ENCODE measurements at places on chromosomes 5 and 9. TPM values are rescaled to one million over a fixed set of nuclear protein-coding genes. Genes with fewer than 3 reads are reported as not detected.
A peak's percentile ranks its signal among the peaks of the same experiment; 100 is the strongest.

DNA sequence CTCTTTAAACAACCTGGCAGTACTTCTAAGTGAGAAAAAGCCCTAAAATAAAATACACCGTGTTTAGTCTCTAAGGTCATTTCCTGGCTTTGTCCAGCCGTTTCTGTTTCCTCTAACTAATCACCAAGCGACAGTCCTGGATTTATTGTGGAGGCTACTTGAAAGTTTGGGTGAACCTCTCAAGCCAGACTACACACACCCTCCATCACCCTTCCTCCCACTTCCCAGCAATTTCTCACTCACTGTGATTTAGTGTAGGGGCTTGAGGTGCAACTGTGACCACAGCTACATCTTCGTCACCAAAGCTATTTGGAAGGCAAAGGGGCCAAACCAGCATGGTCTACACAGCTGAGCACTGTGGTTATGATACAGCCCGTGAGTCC lies 240.0 kb upstream of the SLC24A2 start:
- peaks cover 14% of the 10 kb centered on the region for H3K4me1 ChIP-seq
- no peak overlapping the region for H3K4me3 ChIP-seq
- H3K27ac ChIP-seq: no peak overlapping the region

The MYMK gene
- not detected for total RNA-seq

GRCh38 chr5:95102080-95102479 lies 182.8 kb downstream of the MCTP1 start:
- no peaks in the 10 kb centered on the region for H3K4me1 ChIP-seq
- no peak overlapping the region for H3K4me3 ChIP-seq
- DNase-seq: peak; percentile 8
- no peak overlapping the region for H3K27ac ChIP-seq

GRCh38 chr5:178784391-178784790 lies 53.9 kb upstream of the ZNF354A start:
- H3K27me3 ChIP-seq: no peaks in the 10 kb centered on the region
- H3K4me3 ChIP-seq: no peak overlapping the region
- no peak for DNase-seq
- H3K27ac ChIP-seq: no peak overlapping the region

DNA sequence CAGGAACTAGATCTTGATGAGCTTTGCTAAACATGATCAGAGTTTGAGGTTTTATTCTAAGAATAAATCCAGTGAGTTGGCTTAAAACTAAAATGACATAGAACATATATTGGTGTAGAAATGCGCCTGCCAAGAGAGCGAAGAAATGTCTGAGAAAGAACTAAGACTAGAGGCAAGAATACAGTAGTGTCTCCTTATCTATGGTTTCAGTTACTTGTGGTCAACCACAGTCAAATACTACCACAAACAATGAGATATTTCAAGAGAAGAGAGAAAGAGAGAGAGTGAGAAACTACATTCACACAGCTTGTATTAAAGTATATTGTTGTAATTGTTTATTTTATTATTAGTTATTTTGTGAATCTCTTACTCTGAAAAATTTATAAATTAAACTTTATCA lies 254.4 kb upstream of the CDH10 start:
- H3K36me3 ChIP-seq: no peaks in the 10 kb centered on the region
- H3K27ac ChIP-seq: no peak overlapping the region
- no peaks in the 10 kb centered on the region for H3K27me3 ChIP-seq
- DNase-seq: no peak

The GPRIN1 gene
- 0.67 TPM for total RNA-seq

- peak; percentile 17 for DNase-seq
- H3K4me1 ChIP-seq: peaks cover 4% of the 10 kb centered on the region
- H3K27ac ChIP-seq: no peak overlapping the region
- H3K27me3 ChIP-seq: no peaks in the 10 kb centered on the region
- no peaks in the 10 kb centered on the region for H3K36me3 ChIP-seq
These were observed 197.7 kb upstream of the CDKN2B start for GRCh38 chr9:22206833-22207232.

GRCh38 chr5:53249529-53250200 lies 140.1 kb upstream of the MOCS2 start:
- no peak overlapping the region for H3K4me3 ChIP-seq
- DNase-seq: no peak
- H3K4me1 ChIP-seq: no peaks in the 10 kb centered on the region
- H3K27ac ChIP-seq: no peak overlapping the region
- H3K36me3 ChIP-seq: no peaks in the 10 kb centered on the region
- no peaks in the 10 kb centered on the region for H3K27me3 ChIP-seq

The PCDHGC4 gene
- total RNA-seq: 10.4 TPM

The SAXO1 gene
- total RNA-seq: 0.15 TPM

GRCh38 chr5:87147441-87147840 lies 120.2 kb upstream of the RASA1 start:
- H3K27ac ChIP-seq: no peak overlapping the region
- no peaks in the 10 kb centered on the region for H3K27me3 ChIP-seq
- H3K4me3 ChIP-seq: no peak overlapping the region
- no peaks in the 10 kb centered on the region for H3K36me3 ChIP-seq

GRCh38 chr5:87114631-87115030 lies 153.1 kb upstream of the RASA1 start:
- H3K36me3 ChIP-seq: no peaks in the 10 kb centered on the region
- H3K4me3 ChIP-seq: no peak overlapping the region
- no peak overlapping the region for H3K27ac ChIP-seq
- no peaks in the 10 kb centered on the region for H3K4me1 ChIP-seq
- no peaks in the 10 kb centered on the region for H3K27me3 ChIP-seq
- no peak for DNase-seq

GRCh38 chr9:347667-348292 lies 133.1 kb downstream of the DOCK8 start:
- H3K4me3 ChIP-seq: no peak overlapping the region
- H3K36me3 ChIP-seq: no peaks in the 10 kb centered on the region
- no peaks in the 10 kb centered on the region for H3K27me3 ChIP-seq
- peaks cover 10% of the 10 kb centered on the region for H3K4me1 ChIP-seq
- DNase-seq: peak; percentile 46

DNA sequence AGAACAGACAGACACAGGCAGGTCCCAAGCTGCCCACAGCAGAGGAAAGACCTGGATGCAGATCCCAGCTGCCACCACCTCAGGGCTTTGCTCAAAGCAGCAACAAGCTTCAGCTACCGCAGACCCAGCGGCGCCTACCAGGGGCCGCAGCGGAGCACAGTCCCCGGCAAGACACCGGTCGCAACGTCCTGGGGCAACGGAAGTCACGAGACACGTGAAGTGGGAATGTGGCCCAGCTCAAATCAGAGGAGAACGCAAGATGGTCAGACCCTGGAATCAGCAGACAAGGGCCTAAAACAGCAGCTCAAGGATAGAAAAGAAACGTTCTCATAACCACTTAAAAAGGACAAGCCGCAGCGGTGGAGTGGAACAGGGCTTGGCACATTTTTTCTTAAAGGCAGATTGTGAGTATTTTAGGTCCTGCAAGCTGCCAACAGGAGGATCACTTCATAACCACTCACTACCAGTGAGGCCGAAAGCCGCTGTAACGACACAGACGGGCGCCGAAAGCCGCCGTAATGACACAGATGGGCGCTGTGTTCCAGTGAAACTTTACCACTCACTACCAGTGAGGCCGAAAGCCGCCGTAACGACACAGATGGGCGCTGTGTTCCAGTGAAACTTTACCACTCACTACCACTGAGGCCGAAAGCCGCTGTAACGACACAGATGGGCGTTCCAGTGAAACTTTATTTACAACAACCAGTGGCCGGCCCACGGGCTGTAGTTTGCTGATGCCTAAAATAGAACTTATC lies 21.7 kb downstream of the SLC9A3 start:
- H3K36me3 ChIP-seq: no peaks in the 10 kb centered on the region
- peaks cover 51% of the 10 kb centered on the region for H3K27me3 ChIP-seq
- no peak overlapping the region for H3K27ac ChIP-seq
- H3K4me3 ChIP-seq: no peak overlapping the region
- H3K4me1 ChIP-seq: no peaks in the 10 kb centered on the region
- DNase-seq: no peak

GRCh38 chr5:158857371-158857770 lies 242.3 kb downstream of the EBF1 start:
- no peaks in the 10 kb centered on the region for H3K36me3 ChIP-seq
- no peak overlapping the region for H3K27ac ChIP-seq
- no peak for DNase-seq
- H3K27me3 ChIP-seq: no peaks in the 10 kb centered on the region

- H3K36me3 ChIP-seq: no peaks in the 10 kb centered on the region
- DNase-seq: no peak
- no peak overlapping the region for H3K4me3 ChIP-seq
- no peak overlapping the region for H3K27ac ChIP-seq
- H3K27me3 ChIP-seq: no peaks in the 10 kb centered on the region
- H3K4me1 ChIP-seq: no peaks in the 10 kb centered on the region
These were observed 46.8 kb downstream of the CYLC2 start for GRCh38 chr9:103041961-103042360.

- H3K4me3 ChIP-seq: no peak overlapping the region
- H3K36me3 ChIP-seq: no peaks in the 10 kb centered on the region
- H3K27ac ChIP-seq: no peak overlapping the region
- no peaks in the 10 kb centered on the region for H3K27me3 ChIP-seq
- DNase-seq: no peak
- H3K4me1 ChIP-seq: no peaks in the 10 kb centered on the region
These were observed 143.5 kb downstream of the SPATA31D1 start for GRCh38 chr9:82132024-82132423.

DNA sequence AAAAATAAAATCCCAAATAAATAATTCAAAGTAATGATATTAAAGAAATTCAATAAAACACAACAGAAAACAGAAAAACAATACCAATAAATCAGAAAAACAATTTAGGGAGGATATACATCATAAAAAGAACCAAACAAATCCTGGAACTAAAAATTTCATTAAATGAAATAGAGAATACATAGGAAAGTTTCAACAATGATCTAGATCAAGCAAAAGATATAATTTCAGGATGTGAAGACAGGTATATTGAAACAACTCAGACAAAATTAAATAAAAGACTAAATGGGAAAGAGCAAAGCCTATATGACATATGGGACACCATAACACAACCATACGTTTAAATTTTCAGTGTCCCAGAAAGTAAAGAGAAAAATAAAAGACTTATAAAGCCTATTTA lies 85.1 kb upstream of the GHR start:
- DNase-seq: no peak
- no peaks in the 10 kb centered on the region for H3K27me3 ChIP-seq
- H3K36me3 ChIP-seq: no peaks in the 10 kb centered on the region
- H3K4me3 ChIP-seq: no peak overlapping the region
- H3K27ac ChIP-seq: no peak overlapping the region

- peaks cover 8% of the 10 kb centered on the region for H3K4me1 ChIP-seq
- H3K27me3 ChIP-seq: no peaks in the 10 kb centered on the region
- no peak overlapping the region for H3K4me3 ChIP-seq
- no peak for DNase-seq
These were observed 831.5 kb downstream of the MAT2B start for GRCh38 chr5:164336906-164337305.

GRCh38 chr5:35830587-35830986 lies 26.1 kb upstream of the IL7R start:
- H3K4me3 ChIP-seq: no peak overlapping the region
- no peaks in the 10 kb centered on the region for H3K27me3 ChIP-seq
- no peaks in the 10 kb centered on the region for H3K36me3 ChIP-seq
- H3K4me1 ChIP-seq: no peaks in the 10 kb centered on the region
- no peak overlapping the region for H3K27ac ChIP-seq
- no peak for DNase-seq

The ELOVL7 gene
- total RNA-seq: 5.5 TPM

DNA sequence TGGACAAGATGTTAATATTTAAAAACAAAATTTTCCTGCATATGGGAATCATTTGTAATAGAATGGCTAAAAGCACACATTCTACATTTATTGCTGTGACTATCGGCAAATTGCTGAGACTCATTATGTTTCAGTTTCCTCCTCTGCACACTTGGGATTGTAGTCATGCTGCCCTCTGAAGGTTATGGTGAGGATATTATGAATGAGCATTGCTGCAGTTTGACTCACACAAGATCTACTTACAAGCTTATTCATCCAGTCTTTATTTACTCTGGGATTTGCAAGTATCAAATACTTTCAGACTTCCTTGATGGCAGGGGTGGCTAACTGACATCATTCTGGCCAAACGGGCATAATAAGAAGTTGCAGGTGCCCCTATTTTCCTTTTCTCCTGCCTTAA lies 9.5 kb upstream of the NFIL3 start:
- H3K27ac ChIP-seq: no peak overlapping the region
- H3K4me3 ChIP-seq: no peak overlapping the region
- H3K27me3 ChIP-seq: peaks cover 2% of the 10 kb centered on the region
- no peaks in the 10 kb centered on the region for H3K36me3 ChIP-seq

GRCh38 chr5:172129256-172129910 lies 58.6 kb downstream of the STK10 start:
- no peaks in the 10 kb centered on the region for H3K36me3 ChIP-seq
- no peak overlapping the region for H3K4me3 ChIP-seq
- H3K27ac ChIP-seq: no peak overlapping the region
- no peaks in the 10 kb centered on the region for H3K27me3 ChIP-seq

The GPX3 gene
- 17.9 TPM for total RNA-seq

The PPP3R2 gene
- not detected for total RNA-seq

GRCh38 chr5:154197801-154198491 lies 7.4 kb downstream of the GALNT10 start:
- DNase-seq: no peak
- peaks cover 12% of the 10 kb centered on the region for H3K27me3 ChIP-seq
- H3K4me3 ChIP-seq: no peak overlapping the region

DNA sequence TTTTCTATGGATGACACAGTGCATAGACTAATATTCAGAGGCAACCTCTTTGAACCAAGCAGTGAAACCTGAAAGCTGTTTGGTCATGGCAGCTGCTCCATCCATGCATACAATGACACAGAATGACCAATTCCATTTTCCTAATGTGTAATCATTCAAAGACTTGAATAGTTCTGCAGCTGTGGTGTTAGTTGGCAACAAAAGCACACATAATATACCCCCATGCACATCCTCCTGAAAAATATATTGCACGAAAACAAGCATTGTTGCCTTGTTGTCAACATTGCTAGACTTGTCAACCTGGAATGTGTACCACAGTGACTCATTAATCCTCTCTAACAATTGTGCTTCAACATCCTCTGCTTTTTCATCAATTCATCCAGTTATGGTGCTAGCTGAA lies 71.0 kb upstream of the SEMA6A start:
- no peak for DNase-seq
- H3K4me3 ChIP-seq: no peak overlapping the region
- no peaks in the 10 kb centered on the region for H3K27me3 ChIP-seq
- no peak overlapping the region for H3K27ac ChIP-seq
- H3K4me1 ChIP-seq: no peaks in the 10 kb centered on the region
- no peaks in the 10 kb centered on the region for H3K36me3 ChIP-seq

The HAVCR2 gene
- 0.19 TPM for total RNA-seq

DNA sequence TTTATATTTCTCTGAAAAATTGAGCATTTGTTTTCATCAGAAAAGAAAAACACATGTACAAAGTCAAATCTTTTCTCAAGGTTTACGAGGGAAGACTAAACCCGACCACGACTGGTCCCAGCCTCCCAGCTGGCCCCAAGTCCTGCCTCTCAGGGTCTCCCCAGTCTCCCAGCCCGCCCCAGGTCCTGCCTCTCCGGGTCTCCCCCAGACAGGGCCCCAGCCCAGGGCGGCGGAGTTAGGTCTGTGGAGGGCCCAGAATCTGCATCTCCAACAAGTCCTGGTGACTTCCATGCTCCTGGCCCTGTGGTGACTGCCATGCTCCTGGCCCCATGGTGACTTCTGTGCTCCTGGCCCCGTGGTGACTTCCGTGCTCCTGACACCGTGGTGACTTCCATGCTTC lies 359.9 kb downstream of the IRX2 start:
- H3K4me1 ChIP-seq: no peaks in the 10 kb centered on the region
- H3K4me3 ChIP-seq: no peak overlapping the region
- H3K27me3 ChIP-seq: no peaks in the 10 kb centered on the region
- no peaks in the 10 kb centered on the region for H3K36me3 ChIP-seq
- no peak overlapping the region for H3K27ac ChIP-seq

The IL3 gene
- not detected for total RNA-seq

The MED10 gene
- total RNA-seq: 16.6 TPM

All from neural progenitor cell (in vitro differentiated cells).